ENCODE measurements at places on chromosomes 3 and 15. TPM values are rescaled to one million over a fixed set of nuclear protein-coding genes. Genes with fewer than 3 reads are reported as not detected.

EFHB gene
- 0.28 TPM for total RNA-seq

NANOGP8 gene
- total RNA-seq, result not detected

RASL12 gene
- total RNA-seq, result 6.5 TPM

SPESP1 gene
- total RNA-seq, result 3.2 TPM

GOLGA6D gene
- not detected for total RNA-seq

TEX55 gene
- not detected for total RNA-seq

CLDN18 gene
- total RNA-seq, result not detected

AADACL2 gene
- not detected for total RNA-seq

STIMATE gene
- total RNA-seq, result 10.0 TPM

SUSD5 gene
- total RNA-seq, result 3.6 TPM

CIB1 gene
- 46.6 TPM for total RNA-seq

MYH15 gene
- 0.57 TPM for total RNA-seq

GOLGA6L9 gene
- total RNA-seq, result 1.4 TPM

BTLA gene
- under 0.01 TPM for total RNA-seq

ADPRH gene
- 1.7 TPM for total RNA-seq

FETUB gene
- not detected for total RNA-seq

SPINK8 gene
- total RNA-seq, result not detected

ST3GAL6 gene
- total RNA-seq, result 4.8 TPM

SHC4 gene
- total RNA-seq, result 1.8 TPM

IP6K1 gene
- 19.1 TPM for total RNA-seq

SLC12A1 gene
- not detected for total RNA-seq

GDPGP1 gene
- 7.2 TPM for total RNA-seq

GMNC gene
- total RNA-seq, result not detected

CPEB1 gene
- total RNA-seq, result 13.7 TPM

SLC27A2 gene
- 0.92 TPM for total RNA-seq

CPN2 gene
- not detected for total RNA-seq

GABRG3 gene
- not detected for total RNA-seq

CYB561D2 gene
- 29.0 TPM for total RNA-seq

TUSC2 gene
- 16.5 TPM for total RNA-seq

PLS1 gene
- total RNA-seq, result 0.14 TPM

AGBL1 gene
- total RNA-seq, result not detected

OXTR gene
- total RNA-seq, result 0.57 TPM

RYK gene
- total RNA-seq, result 85.5 TPM

ABI3BP gene
- 1.3 TPM for total RNA-seq

RTP3 gene
- total RNA-seq, result not detected

TASOR gene
- total RNA-seq, result 74.8 TPM

TMEM108 gene
- total RNA-seq, result not detected

KLF15 gene
- 3.6 TPM for total RNA-seq

KLHL6 gene
- total RNA-seq, result under 0.01 TPM

TTC14 gene
- total RNA-seq, result 25.0 TPM

LRRC34 gene
- 1.4 TPM for total RNA-seq

CTXN2 gene
- total RNA-seq, result not detected

ITIH1 gene
- total RNA-seq, result 0.18 TPM

ZDHHC19 gene
- not detected for total RNA-seq

CCRL2 gene
- 0.09 TPM for total RNA-seq

SKOR1 gene
- 0.09 TPM for total RNA-seq

ARRDC4 gene
- total RNA-seq, result 9.2 TPM

GUCA1C gene
- total RNA-seq, result not detected

GPR171 gene
- not detected for total RNA-seq

MST1R gene
- 0.14 TPM for total RNA-seq

PRR20G gene
- not detected for total RNA-seq

RTP1 gene
- total RNA-seq, result not detected

Data from smooth muscle cell of bladder (primary cell).